ENCODE measurements at places on chromosomes 4 and X. TPM values are rescaled to one million over a fixed set of nuclear protein-coding genes. Genes with fewer than 3 reads are reported as not detected.

The ELK1 gene
- 38.6 TPM for total RNA-seq

The TCEANC gene
- total RNA-seq, result 0.70 TPM

The CTAG1A gene
- total RNA-seq, result not detected

The GAGE12J gene
- total RNA-seq, result not detected

The AADAT gene
- total RNA-seq, result 7.7 TPM

The DKK2 gene
- not detected for total RNA-seq

Measured in A549 treated with AZD2906 at 1 μM for 4 hours (cell line).